PC-3 (cell line): ENCODE measurements at places on chromosomes 4 and X. TPM values are rescaled to one million over a fixed set of nuclear protein-coding genes. Genes with fewer than 3 reads are reported as not detected.

The GPR143 gene
- 0.47 and 0.52 TPM in 2 replicates for total RNA-seq

The TBC1D1 gene
- 87.0 and 89.0 TPM in 2 replicates for total RNA-seq

The ATOH1 gene
- not detected in 2 replicates for total RNA-seq

The WDR1 gene
- total RNA-seq = 148 and 150 TPM in 2 replicates

The PPARGC1A gene
- total RNA-seq = not detected in 2 replicates

The UCP1 gene
- total RNA-seq = not detected in 2 replicates

The FMR1NB gene
- not detected in 2 replicates for total RNA-seq
